ENCODE measurements at places on chromosomes 3 and 15.

DNA sequence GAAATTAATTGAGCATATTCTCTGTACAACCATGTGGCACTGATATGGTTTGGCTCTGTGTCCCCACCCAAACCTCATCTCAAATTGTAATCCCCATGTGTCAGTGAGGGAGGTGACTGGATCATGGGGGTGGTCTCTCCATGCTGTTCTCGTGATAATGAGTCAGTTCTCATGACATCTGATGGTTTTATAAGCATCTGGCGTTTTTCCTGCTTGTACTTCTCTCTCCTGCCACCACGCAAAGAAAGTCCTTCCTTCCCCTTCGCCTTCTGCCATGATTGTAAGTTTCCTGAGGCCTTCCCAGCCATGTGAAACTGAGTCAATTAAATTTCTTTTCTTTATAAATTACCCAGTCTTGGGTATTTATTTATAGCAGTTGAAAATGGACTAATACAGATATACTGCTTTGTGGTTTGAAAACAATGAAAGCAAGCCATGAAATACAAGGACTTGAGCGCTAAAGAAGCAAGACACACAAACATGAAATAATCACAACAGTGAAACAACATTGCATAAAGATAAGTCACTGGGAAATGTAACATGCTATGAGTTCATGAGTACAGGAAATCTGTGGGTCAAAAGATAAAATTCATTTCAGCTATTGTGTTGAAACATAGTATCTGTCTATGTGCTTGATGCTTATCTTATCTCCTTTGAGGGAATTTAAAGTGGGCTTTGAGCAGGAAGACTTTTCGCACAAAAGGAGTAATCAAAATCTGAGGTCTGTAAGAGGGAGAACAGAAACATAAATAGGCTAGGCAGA, 288.7 kb downstream of the GBE1 start:
- no peak for DNase-seq

DNA sequence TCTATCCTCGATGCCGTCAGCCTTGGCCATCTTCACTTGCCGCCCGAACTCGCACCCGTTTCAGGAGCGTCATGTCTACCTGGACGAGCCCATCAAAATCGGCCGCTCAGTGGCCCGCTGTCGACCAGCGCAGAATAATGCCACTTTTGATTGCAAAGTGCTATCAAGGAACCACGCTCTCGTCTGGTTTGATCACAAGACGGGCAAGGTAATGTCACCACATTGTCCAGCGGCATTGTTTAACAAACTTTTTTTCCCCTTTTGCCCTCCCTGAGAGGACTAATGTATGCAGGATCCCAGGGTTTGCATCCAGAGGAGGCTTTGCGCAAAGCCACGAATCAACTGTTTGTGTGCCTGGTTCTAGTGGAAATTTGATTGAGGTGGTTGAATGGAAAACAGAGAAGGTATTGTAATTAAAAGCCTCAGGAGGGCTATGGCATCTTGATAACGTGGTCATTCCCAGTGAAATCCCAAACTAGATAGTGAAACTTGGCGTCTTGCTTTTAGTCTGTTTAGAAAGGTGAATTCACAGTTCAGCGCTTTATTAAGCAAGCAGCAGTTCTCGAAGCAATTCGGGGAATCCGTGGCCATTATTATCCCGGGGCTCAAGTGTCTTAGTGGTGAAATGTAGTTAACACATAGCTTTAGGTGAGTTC, 1.7 kb downstream of the SLMAP start:
- no peak for DNase-seq

DNA sequence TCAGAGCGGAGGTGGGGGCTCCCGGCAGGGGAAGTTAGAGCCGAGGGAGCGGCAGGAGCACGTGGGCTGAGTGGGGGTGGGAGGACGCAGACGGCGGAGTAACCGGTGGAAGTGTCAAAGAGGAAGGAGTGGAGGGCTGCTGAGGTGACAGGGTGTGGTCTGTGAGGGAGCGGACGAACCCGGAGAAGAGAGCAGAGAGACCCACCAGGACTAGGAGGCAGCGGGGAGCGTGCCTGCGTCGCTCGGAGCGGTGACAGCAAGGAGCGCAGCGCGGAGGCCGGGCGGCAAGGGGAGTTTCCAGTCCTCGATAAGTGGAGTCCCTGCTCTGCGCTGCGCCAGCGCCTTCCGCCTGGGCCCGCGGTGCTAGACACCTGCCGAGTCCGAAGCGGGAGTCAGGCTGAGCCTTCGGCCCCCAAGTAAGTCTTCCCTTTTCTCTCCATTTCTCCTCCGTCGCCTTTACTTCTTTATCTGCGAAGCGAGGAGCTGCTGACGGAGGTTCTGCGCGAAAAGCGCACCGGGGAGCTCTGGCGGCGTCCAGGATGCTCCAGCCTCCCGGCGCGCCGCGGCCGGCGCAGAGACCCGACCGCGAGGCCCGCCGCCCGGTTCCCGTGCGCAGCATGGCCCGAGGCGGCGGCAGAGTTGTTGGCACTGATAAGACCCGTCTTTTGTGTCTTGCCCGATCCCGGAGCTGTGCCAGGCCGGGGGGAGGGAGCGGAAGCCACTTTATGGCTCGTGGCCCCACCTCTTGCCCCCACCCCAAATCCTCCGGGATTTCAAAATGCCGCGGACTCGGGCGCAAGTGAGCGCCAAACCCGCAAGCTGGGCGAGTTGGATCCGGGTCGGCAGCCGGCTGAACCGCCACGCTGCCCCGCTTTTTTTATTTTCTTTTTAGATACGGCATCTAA, 533.0 kb upstream of the SEMA6D start:
- DNase-seq, result no peak

DNA sequence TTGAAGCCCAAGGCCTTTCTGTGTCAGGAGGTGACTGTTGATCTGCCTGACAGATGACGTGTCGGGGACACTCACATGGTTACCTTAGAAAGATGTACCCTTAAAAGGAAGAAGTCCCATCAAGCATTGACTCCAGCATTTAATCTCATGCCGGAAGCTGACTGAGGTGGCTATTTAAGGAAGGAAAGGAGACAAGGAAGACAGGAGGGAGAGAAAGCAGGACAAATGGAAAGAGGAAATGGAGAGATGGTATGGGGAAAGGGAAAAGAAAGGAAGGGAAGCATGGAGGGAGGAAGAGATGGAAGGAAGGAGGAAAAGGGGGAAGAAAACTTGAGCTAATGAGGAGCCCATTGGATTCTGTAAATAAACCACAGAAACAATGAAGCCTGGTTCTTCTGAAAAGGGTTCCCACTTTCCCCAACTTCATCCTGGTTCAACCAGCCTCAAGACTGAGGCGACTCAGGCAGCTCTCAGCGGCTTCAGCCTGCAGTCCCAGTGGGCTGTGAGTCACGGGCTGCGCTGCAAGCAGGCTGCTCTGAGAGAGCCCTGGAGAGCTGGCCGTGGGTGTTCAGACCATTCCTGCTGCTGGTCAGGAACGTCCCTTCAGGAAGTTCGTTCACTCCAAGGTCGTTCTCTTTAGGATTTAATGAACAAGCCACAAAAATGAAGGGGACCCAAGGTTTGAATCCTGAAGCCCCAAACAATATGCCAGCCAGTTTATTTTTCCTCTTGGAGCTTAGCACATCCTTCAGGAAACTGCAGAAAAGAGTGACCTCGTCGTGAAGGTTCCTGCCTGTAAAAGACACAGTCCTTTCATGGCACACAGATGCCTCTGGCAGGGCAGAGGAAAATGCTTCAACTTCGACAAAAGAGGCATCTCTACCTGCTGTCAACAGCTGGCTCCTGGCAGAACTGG, 69.6 kb upstream of the THBS1 start:
- no peak for DNase-seq

- DNase-seq, result no peak
These were observed 116.2 kb downstream of the NEO1 start for GRCh38 chr15:73168487-73168886.

DNA sequence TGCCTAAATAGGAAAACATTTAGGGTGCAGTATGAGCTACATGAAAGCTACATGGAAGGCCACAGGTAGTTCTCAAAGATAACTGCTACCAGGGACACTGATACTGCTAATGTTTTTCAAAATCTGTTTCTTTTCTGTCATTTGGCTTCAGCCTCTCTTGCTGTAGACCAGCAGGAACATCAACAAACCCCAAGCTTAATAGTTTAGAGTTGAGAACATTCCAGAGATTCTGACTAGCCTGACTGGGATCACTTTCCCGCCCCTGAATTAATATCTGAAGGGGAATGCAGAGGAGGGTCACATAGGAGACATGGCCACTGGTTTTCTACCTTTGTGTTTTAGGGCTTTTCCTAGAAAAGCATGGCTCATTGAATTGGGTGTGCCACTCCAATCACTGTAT, 16.9 kb upstream of the C3orf38 start:
- DNase-seq, result no peak

DNA sequence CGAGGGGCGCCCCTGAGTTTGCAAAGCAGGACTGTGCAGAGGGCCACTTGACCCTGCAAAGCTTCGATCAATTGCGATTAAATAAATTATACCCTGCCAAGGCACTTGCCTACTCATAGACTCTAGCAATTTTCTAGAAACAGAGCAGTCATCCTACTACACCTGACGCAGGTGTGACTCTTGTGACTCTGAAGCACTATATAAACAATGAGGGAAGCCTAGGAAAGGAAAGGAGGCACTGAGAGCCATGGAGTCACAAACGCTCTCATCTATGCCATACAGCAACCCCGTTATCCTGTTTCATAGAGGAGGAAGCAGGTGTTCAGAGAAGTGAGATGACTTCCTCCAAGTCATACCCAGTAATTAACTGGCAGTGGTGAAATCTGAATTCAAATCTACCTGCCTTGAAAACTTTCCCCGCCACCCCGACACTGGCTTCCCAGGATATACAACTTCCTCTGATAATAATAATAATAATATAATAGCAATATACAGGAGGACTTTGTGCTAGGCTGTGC, 14.4 kb downstream of the ARHGEF3 start:
- DNase-seq, result no peak
